Kidney (tissue), 22 donors: ENCODE measurements at places on chromosomes 5 and 9.

DNA sequence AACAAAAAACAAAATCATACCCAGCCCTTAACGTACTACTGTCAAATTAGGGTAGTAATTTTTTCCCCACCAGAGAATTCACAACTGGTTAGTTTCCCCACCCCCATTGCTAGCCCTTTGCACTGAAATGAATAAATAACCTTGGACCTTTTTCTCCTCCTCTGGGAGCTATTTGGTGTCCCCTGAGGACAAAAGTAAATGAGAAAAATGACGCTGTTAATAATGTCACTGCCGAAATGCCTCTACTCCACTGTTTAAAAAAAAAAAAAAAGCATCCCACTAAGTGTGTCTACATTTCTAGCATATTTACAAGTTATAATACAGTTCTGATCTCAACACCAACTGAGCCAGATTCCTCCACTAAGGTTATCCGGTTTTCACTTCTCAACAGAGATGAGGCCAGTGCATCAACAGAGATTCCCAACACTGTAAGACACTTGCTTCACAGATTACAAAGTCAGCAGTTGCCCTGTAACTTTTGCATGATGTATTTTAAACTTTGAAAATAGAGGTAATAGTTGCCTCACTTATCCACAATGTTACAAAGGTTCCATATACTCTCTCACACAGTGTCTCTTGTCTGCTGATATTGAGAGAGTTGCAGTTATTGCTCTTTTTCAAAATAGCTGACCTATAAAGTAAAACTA is 5.1 kb upstream of the NFIB start:
- no peak for DNase-seq

- DNase-seq: peak; percentile 2
Observed at GRCh38 chr5:12413585-12413984, 509.3 kb upstream of the CTNND2 start.

DNA sequence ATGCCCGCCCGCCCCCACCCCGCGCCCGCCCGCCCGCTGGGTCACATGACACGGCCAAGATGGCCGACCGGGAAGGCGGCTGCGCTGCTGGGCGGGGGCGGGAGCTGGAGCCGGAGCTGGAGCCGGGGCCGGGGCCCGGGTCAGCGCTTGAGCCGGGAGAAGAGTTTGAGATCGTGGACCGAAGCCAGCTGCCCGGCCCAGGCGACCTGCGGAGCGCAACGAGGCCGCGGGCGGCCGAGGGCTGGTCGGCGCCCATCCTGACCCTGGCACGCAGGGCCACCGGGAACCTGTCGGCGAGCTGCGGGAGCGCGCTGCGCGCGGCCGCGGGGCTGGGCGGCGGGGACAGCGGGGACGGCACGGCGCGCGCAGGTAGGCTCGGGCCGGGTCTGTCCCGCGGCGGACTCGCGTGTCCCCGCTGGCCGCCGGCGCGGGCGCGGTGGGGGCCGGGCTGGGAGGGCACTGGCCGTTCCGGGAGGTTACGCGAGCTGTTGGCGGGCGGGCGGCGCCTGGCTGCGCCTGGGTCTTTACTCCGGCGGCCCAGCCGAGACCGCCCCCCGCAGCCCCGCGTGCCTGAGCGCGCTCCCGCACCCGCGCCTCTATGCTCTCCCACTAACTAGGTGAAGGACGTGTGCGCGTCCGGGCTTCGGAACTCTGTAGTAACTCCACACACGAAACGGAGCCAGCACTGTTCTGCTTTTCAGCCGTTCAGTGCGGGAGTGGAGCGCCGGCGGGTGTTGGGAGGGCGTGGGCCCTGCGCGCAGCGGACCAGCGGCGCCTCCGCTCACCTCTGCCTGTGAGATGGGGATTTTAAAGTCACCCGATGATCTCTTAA is at the start of gene RUFY1:
Gene RUFY1 (plus strand): TSS at position 44 of the 832 bp plus-strand sequence. CDS start 16 bp downstream, at position 60.
- DNase-seq: peak; percentile 95

DNA sequence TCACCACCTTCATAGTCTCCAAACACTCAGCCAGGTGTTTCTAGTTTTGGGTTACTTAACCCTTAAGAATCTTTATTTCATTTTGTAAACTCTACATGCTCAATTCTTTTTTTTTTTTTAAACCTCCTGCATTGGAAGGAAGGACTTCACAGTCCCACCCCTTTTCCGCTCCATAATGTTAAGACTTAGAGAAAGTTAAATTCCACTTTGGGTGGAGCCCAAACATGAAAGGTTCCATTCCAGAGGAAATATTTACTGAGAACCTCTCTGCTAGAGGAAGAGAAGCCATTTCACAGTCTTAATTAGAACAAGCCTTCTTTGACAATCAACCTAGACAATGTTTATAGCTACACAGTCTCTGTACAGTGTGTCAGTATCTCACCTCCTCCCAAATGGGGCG is 312.3 kb downstream of the MLLT3 start:
- no peak for DNase-seq

DNA sequence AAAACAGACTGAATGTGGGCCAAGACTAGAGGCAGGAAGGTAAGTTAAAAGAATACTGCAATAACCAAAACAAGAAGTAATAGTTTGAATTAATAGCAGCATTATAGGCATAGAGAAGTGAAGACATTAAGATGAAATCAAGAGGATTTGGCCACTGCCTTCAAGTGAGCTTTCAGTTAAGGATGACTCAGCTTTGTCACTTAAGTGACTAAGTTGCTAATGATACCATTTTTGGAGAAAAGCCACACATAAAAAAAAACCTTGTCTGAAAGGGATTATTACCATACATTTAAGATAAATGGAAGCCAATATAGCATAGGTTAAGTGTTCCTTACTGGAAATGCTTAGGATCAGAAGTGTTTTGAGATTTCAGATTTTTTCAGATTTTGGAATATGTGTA is 57.0 kb downstream of the ECPAS start:
- DNase-seq: no peak

GRCh38 chr9:129517006-129517405 is 103.9 kb downstream of the C9orf50 start:
- DNase-seq: no peak

GRCh38 chr9:135969064-135969683 is 8.0 kb upstream of the UBAC1 start:
- no peak for DNase-seq

GRCh38 chr5:37396352-37396751 is 17.2 kb downstream of the WDR70 start:
- DNase-seq: no peak

DNA sequence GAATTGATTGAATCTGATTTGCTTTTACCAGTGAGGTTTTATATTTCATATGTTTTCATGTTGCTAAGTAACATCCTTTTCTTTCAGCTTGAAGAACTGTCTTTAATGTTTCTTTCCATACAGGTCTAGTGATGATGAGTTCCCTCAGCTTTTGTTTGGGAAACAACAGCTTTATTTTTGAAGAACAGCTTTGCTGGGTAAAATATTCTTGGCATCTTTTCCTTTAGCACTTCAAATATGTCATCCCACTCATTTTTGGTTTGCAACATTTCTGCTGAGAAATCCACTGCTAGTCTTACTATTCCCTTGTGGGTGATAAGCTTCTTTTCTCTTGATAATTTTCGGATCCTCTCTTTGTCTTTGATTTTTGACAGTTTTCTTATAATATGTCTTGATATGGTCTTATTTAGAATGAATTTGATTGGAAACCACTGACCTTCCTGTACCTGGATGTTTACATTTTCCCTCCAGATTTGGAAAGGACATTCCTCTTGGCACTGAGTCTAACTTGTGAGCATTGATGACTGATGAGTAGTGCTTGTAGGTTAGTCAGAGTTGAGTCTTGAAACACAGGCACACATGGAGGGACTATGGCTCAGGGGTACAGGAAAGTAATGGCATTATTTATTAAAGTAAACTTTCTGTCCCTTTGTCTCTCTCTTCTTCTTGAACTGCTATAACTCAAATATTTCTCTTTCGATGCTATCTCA is 220.3 kb downstream of the SPATA31D1 start:
- no peak for DNase-seq

- no peak for DNase-seq
Observed at GRCh38 chr5:92508271-92508670, 1072.7 kb downstream of the NR2F1-AS1 start.

- DNase-seq: no peak
Observed at GRCh38 chr5:171736976-171737891, 48.4 kb upstream of the SMIM23 start.

GRCh38 chr9:90037146-90037797 is 432.5 kb downstream of the GADD45G start:
- no peak for DNase-seq

DNA sequence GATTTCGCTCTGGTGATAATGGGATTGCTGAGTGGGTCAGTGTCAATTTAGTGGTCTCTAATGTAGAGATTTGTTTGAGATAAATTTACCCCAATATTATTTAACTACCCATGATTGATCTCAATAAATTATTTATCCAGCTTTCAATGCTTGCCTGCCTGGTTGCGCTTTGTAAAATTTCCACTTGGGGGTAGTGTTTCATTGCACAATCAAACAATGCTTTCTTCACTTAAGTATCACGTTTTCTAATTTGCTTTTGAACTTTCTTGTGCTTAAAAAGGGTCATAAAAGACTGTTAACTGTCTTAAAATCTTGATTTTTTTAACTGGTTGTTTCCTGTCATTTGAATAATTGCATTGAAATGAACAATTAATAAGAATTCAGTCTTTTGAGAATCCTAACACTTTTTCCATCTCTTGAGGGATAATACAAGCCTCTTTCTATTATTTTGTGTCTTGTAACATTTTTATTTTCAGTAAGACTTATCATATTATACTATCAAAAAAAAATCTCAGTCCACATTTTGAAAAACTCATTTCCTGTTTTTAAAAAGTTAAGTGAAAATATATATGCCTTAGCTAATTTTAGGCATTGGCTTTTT is 18.7 kb downstream of the HSD17B4 start:
- peak; percentile 65 for DNase-seq

DNA sequence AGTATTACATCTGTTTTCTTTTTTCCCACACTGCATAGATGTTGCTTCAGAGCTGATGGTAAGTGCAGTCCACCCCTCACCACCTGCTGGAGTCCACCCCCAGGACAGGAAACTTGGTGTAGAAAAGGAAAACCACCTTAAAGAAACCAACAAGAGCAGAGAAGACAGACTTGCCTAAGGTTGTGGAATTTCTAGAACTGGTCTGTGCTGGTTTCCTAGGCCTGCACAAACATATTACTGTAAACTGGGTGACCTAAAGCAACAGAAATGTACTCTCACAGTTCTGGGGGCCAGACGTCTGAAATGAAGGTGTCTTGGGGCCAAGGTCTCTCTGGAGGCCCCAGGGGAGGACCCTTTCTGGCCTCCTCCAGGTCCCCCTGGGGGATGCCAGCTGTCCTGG is 293.4 kb upstream of the IRX1 start:
- DNase-seq: no peak

- peak; percentile 50 for DNase-seq
Observed at GRCh38 chr5:76691467-76692273, 24.3 kb upstream of the F2R start.

DNA sequence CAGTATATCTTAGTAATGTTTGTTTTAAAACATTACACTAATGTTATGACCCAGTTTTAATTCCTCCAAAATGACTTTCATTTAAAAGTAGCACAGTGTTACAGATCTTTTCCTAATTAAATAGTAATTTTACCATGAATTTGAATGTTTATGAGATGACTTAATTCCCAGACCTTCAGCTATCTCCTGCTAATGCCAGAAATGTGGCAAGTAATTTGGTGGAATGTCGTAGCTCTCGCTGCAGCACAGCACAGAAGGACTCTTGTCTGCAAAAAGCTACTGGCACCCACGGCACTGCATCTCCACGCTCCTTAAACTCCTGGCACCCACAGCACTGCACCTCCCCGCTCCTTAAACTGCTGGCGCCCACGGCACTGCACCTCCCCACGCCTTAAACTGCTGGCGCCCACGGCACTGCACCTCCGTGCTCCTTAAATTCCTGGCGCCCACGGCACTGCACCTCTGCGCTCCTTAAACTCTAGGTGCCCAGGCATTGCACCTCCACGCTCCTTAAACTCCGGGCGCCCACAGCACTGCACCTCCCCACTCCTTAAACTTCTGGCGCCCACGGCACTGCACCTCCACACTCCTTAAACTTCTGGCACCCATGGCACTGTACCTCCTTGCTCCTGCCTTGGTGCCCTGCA is 163.1 kb downstream of the CDK5RAP2 start:
- no peak for DNase-seq
